ENCODE measurements at places on chromosomes 6 and 20. TPM values are rescaled to one million over a fixed set of nuclear protein-coding genes. Genes with fewer than 3 reads are reported as not detected.

The TNNC2 gene
- total RNA-seq: 0.37 TPM

The GINS1 gene
- total RNA-seq: 5.0 TPM

The TMEM74B gene
- total RNA-seq: 12.3 TPM

The CD83 gene
- total RNA-seq: 3.0 TPM

DNA sequence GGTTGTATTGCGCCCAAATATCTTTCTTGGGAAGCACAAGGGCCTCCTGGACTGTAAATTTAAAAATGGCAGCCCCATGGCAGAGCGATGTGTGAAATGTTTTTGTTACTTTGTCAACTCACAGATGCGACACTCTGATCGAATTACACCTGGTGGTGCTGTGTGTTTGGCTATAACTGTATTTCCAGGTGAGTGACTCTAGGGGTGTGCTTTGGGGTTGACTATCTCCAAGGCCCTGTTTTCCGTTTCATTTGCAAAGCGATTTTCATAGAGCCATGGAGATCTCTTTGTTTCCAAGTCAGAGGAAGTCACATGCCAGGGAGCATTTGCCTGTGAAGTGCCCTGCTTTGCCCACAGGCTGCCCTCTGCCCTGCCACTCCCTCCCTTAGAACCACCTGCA, 93.5 kb downstream of the CDC5L start:
- ATAC-seq: no peak

- ATAC-seq: no peak
These were observed 21.1 kb downstream of the SCUBE3 start for GRCh38 chr6:35234901-35235300.
